ENCODE measurements at places on chromosomes 12 and 14.

- DNase-seq, result no peak
Observed at GRCh38 chr12:72209086-72209485, 63.1 kb upstream of the TRHDE start.

DNA sequence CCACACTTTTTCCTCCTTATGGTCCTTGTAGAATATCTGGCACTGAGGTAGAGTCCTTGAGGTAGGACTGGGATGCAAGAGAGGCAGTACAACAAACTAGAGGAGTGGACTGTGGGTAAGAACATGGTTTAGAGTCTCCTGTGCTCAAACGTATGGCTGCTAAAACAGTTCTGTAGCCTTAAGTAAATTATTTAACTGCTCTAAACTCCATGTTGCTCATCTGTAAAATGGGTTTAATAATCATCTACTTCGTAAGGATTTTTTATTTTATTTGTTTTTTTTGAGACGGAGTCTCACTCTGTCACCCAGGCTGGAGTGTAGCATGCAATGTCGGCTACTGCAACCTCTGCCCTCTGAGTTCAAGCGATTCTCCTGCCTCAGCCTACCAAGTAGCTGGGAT lies 3.6 kb upstream of the COPZ1 start:
- no peak for DNase-seq

DNA sequence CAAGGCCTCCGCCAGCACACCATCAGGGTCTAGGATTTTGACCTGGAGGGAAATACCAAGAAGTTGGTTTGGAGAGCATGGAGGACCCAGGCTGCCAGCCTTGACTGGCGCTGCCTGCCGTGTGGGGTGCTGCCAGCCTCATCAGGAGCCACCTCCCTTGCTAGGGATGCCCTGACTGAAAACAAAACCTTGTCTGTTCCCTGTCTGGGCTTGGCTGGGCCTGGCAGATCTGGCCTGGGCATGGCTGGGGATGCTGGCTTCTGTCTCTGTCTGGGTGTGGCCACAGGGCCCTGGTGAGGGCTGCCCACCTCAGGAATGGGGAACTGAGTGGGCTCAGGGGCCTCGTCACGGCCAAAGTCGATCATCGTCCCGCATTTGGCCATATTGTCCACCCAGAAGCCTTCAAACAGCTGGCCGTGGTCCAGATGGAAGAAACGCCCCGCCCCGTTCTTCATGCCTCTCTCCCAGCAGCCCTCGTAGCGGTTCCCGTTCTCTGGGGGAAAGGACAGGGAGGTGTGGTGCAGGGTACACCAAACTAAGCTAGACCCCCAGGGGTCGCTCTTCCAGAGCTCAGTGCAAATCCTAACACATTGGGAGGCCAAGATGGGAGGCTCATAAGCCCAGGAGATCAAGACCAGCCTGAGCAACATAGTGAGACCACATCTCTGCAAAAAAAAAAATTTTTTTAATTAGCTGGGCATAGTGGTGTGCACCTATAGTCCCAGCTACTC lies 16.5 kb downstream of the MORN3 start:
- DNase-seq, result no peak

DNA sequence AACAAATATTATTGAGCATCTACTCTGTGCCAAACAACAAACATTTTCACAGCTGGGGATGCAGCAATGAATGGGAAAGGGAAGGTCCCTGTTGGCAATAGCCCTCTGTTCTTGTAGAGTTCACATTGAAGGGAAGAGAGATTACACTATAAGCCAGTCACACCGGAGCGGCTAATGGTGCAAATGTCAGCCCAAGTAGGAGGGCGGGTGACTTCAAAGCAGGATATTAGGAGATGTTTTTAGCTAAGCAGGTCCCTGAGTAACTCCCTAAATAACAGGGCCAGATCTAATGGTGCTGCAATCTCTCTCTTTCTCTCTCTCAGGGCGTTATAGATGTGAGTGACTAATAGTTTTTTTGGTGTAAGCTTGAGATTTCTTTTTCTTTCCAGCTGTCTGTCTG lies 30.7 kb downstream of the FLVCR2 start:
- no peak for DNase-seq

DNA sequence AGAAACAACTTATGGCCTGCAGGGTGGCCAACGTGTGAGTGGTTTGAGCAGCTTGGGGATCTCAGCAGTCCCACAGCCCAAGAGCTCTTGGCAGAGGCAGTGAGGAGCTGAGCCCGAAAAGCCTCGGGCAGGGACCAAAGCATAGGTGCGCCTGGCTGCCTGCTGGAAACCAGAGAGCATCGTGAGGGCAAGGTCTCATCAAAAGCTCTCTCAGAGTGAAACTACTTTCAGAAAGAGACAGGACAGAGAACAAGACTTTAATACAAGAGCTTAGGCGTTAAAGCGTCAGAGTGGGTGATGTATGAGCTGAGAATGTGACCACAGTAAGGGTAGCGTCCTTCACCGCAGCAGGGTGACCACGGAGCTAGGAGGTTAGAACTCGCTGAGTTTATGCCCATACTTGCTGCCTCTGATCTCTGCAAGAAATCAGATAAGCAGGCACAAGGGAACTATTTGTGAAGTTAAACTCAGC lies 30.8 kb downstream of the LGMN start:
- DNase-seq, result peak; percentile 7

- no peak for DNase-seq
Observed at GRCh38 chr12:20101046-20101445, 267.3 kb upstream of the PDE3A start.

DNA sequence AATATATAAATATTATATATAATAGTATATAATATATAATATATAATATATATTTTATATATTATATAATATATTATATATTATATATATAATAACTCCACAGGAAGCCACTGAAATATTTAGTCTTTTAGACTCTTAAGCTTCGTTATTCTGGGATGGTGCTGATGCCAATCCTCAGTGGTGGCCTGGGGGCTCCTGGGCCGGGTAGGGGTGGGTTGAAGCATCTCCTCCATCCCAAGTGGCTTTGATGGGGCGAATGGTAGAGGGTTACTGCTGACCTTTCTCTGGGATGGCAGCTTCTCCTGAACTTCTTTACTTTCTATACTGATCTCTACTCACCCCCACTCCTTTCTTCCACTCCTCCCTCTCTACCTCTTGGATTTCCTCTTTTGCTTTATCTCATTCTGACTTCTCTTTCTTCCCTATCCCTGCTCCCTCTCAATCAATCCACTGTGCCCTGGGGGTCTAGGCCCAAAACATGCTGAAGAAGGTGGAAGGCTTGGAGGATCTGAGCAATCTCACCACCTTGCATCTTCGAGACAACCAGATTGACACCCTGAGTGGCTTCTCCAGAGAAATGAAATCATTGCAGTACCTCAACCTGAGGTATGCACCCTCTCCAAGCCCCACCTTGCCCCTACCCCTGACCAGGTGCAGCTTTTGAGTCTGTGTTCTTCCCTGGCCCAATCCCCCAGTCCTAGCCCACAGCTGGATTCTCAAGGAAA lies 4.8 kb upstream of the ENO2 start:
- DNase-seq, result no peak

GRCh38 chr14:39071096-39071495 lies 31.9 kb downstream of the SEC23A start:
- DNase-seq, result no peak

- DNase-seq, result no peak
Observed at GRCh38 chr14:65296402-65296801, 116.1 kb upstream of the FUT8 start.

DNA sequence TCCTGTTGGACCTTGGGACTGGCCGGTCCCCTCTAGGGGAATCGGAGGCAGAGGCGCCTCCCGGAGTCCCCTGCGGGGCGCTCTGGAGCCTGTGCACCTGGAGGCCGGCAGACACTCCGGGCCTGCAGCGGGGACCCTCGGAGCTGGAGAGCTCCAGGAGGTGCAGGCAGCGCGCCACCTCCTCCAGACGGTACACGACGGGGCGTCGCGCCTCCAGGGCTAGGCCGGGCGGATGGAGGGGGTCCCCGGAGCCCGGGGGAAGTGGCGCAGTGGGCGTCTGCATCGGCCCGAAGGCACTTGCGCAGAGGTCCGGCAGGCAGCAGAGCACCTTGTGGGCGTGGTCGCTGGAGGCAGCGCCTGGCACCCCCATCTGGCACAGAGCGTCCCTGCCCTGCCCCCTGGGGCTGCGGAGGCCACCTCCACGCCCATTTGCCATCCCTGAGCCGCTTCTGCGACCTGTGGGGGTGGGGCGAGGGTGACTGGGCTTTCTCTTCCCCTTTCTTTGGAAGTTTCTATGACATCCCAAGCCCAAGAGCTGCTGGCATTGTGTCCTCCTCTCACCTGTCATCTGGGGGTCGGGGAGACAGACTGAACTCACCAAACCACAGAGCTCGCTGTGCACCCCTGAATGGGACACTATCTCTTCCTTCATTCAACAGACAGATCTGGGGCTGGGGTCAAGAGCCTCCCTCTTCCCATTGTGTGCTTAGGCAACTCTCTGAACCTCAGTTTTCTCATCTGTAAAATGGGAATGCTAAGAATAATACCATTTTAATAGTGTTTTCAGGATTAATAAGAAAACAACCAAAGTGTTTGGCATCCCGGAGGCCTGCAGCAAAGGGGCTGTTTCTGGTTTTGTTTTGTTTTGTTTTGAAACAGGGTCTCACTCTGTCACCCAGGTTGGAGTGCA lies 37.5 kb upstream of the CORO1C start:
- peak; percentile 11 for DNase-seq

DNA sequence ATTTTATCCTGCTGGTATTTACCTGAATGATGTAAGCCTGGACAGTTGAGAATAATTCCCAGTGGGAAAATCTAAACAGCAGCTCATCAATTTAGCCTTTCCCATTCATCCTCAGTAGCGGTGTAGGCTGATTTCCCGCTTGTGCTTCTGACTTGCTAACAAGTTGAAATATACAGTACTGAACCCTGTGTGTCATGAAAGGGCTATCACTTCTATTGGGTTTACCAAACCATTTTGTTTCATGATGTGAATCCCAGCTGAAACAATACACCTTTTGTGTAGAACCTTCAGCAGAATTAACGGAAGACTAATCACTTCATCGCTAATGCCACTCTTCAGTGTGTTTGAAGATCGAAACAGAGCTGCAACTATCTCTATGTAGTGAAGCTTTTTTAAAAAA lies 88.4 kb downstream of the POLR3B start:
- DNase-seq, result no peak

DNA sequence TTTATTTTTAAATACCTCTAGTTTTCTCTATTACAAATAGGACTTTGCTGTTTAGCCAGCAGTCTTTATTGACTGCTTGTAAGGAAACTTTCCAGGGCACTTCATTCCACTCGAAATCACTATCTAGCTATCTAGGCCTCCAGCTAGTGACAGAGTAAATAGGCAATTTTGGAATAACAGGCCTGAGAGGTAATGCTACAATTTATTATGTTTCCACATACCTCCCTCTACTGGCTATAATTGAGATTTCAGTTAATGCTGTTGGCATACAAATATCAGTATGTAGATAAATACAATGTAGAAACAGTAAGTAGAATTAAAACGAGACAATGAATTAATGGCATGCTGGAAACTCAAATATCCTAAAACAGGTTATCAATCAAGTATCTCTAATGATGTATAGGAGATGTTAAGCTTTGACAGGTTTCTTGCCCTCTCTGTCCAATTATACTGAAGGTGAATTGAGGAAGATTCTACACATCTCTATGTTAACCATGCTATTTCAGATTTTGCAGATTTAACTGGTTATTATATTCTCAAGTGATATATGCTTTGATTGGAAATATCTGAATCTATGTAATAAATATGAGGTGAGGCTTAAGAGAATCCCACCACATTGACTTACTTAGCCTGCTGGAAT lies 7.2 kb downstream of the DTD2 start:
- peak; percentile 3 for DNase-seq

GRCh38 chr12:74770552-74770951 lies 232.9 kb downstream of the ATXN7L3B start:
- DNase-seq, result no peak

- DNase-seq, result no peak
Observed at GRCh38 chr12:1339618-1340319, 254.6 kb downstream of the FBXL14 start.

GRCh38 chr12:99619389-99620158 lies 28.0 kb upstream of the GARIN6 start:
- no peak for DNase-seq

GRCh38 chr14:24054646-24055045 lies 2.8 kb downstream of the CARMIL3 start:
- DNase-seq, result no peak

- DNase-seq, result no peak
Observed at GRCh38 chr12:107169200-107169599, 75.9 kb upstream of the CRY1 start.

GRCh38 chr12:80469681-80470080 lies 25.6 kb downstream of the PTPRQ start:
- DNase-seq, result no peak

DNA sequence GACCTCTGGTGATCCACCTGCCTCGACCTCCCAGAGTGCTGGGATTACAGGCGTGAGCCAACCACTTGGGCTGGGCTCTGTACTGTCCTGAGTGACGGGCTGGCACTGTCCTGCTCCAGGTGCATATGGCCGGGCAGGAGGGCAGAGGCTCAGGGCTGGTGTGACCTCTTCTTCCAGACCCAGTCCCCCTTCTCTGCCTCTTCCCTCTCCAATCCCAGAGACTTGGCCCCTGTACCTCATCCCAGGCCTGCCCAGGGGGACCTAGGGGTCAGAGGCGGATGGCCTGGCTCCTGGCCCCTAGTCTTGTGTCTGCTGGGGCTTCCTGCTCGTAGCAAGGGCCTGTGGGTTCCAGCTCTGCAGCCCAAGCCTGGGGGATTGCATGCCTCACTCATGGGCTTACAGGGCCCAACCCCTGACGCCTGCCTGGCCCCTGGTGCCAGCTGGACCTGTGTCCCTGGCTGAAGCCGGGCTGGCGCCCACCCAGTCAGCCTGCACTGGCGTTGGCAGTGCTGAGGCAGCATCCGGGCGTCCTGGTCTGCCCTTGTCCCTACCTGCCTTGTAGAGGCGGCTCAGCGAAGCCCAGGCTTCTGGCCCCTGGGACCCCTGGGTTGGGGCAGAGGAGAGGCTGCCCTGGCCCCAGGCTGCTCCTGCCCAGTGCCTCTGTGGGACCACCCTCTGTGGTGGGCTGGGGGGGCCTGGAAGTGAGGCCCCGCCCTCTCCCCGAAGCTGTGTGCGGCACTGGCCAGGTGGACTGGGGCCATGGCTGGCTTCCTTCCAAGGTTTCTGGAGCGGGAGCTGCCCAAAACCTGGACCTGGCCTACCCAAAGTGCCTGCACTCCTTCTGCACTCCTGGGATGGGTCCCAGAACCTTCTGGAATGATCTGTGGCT lies 4.3 kb downstream of the TEDC1 start:
- no peak for DNase-seq

DNA sequence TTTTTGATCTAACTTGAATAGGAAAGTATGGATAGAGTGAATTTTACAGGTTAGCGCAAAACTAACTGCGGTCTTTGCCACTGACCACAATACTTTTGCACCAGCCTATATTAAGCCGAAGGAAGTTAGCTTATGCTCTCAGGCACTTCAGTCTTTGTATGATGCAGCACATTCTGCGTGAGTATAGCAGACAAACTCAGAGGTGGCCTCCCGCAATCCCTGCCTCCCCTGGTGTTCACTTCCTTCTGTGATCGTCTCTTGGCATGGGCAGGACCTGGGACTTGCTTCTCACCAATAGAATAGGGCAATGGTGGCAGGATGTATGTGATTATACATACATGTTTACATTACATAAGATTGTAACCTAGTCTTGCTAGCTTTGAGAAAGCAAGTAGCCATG lies 10.3 kb upstream of the SLC6A13 start:
- DNase-seq, result no peak
